ENCODE measurements at places on chromosomes 4 and X.

DNA sequence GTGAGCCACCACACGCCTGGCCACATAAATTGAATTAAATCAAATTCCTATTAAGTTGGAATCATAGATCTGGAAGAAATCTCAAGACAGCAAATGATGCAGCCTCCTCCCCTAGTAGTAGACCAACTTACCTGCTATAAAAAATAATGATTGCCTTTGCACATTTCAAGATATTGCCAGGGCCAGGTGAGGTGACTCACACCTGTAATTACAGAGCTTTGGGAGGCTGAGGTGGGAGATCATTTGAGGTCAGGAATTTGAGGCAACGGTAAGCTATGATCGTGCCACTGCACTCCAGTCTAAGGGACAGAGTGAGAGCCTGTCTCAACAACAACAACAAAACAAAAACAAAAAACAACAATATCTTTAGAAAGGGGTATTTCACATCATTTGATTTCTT is 17.0 kb upstream of the WWC2 start:
- DNase-seq, result no peak

GRCh38 chrX:69539437-69539836 is 35.3 kb downstream of the NALF2 start:
- DNase-seq, result no peak

DNA sequence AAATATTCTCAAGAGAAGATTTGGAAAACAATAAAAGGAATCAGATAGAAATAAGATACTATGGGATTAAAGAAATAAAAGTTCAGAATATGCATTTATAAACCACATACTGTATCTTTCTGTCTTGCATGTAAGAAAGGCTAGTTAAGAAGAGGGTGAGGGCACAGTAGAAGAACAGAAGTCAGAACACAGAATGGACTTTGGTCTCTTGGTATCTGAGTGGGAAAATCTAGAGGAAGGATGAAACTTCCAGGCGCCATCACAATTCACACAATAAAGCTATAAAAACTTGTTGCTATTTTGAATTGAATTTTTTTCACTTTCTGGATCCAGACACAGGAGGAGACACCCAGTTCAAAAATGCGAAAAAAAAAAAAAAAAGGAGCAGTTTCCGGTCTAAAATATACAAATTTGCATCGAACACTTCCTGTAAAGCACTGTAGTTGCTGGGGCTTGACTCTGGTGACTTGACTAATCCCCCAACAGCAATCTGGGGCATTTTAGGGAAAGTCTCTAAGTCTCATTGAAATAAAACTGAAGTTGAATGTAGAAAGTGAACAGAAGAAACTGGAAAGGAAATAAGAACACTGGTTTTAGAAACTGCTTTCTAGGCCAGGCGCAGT is 8.1 kb upstream of the NAAA start:
- no peak for DNase-seq

DNA sequence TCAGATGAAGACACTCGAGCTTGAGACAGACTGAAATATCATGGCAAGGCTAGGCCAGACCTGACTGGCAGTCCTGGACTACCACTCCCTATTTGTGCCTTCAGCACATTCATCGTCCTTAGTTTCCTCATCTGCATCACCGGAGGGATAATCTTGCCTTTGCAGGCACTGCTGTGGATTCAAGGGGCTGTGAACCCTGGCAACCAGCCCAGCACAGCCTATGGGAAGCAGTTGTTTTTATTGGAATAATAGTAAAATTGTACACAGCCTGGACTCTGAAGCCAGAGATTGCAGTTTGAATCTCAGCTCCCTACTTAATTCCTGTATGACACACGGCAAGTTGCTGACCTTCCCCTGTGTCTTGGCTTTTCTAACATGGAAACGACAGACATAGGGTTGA is 161.0 kb downstream of the NSUN7 start:
- DNase-seq, result no peak

- DNase-seq, result no peak
Observed at GRCh38 chr4:60847614-60848013, 352.5 kb upstream of the ADGRL3 start.

GRCh38 chr4:8378101-8378724 is 62.3 kb downstream of the ACOX3 start:
- no peak for DNase-seq

- DNase-seq, result no peak
Observed at GRCh38 chr4:3699678-3700077, 66.5 kb upstream of the ADRA2C start.

DNA sequence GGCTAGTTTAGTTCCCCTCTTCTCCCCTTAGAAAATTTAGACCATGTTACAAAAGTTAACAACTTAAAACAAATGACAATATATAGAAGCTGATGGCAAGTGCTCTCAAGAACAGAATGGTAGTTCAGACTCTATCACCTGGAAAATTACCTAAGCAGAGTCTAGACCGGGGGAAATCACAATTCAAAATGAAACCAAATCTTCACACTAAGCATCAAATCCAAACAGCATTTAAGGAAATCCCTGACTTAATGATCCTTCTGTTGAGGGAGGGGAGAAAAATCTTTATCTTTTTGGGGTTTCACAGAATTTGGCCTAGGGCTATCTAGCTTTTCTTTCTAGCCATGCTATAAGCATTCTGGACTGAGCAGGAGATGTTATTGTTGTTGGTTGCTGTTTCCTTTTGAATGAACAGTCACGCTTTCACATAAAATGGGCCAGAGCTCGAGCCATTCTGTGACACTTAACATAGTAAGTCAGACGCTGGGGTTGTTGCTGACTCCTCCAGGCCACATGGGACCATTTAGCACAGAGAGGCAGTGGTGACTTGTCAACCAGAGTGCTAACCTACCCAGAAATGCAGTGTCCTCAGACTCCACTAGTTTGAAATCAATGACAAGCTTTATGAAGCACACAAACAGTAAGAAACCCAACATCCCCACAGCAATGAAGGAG is 16.0 kb upstream of the LSM6 start:
- DNase-seq, result no peak

DNA sequence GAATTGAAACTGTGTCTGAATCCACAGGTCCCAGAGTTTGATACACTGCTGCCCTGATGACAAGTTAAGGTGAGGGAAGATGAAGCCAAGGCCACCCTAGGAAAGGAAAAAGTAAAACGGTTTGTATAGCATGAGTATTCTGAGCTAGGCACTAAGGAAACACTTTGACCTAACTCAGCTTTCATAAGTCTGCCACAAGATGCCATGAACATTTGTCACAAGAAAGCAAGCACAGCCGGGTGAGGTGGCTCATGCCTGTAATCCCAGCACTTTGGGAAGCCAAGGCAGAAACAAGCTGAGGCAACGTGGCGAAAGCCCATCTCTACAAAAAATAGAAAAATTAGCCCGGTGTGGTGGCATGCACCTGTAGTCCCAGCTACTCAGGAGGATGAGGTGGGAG is 34.2 kb downstream of the ELOVL6 start:
- no peak for DNase-seq

GRCh38 chr4:155161357-155161756 is 47.1 kb upstream of the NPY2R start:
- DNase-seq, result no peak

DNA sequence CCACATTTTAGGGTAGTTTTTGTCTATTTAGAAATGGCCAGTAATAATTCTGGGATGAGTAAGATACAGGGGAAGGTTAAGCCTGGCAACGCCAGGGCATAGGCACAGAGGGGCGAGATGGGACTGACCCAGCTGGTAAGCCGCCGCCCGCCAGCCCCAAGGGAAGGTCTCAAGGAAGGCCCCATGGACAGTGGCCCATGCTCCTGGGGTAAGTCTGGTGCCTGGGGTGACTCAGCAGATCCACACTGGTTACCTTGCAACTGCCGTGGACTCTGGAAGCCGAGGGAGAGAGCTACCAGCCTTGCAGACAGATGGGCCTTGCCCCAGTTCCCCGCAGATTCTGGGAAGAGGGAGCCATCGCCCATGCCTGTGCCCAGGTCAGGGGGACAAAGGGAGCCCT is 179.4 kb downstream of the AFAP1 start:
- no peak for DNase-seq
